ENCODE measurements at places on chromosomes 13 and 19.

DNA sequence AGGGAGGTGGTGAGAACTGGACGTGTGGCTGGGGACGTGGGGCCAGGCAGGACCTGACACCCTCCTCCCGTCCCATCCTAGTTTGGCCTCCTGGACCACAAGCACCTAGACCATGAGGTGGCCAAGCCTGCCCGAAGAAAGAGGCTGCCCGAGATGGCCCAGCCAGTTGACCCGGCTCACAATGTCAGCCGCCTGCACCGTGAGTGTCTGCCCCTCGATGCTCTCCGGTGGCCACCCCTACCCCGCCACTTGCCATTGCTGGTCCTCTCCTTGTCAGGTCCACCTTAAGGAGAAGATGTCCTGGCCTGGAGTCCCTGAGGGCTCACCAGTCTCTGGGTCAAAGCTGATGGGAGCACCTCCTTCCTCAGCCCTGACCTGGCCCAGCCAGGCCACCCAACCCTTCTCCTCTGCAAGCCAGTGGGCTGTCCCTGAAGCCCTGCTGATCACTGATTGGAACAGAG, 2.2 kb downstream of the ANGPTL4 start:
- no peak for DNase-seq

GRCh38 chr13:25722893-25723292, 328.9 kb downstream of the SHISA2 start:
- no peak for DNase-seq

DNA sequence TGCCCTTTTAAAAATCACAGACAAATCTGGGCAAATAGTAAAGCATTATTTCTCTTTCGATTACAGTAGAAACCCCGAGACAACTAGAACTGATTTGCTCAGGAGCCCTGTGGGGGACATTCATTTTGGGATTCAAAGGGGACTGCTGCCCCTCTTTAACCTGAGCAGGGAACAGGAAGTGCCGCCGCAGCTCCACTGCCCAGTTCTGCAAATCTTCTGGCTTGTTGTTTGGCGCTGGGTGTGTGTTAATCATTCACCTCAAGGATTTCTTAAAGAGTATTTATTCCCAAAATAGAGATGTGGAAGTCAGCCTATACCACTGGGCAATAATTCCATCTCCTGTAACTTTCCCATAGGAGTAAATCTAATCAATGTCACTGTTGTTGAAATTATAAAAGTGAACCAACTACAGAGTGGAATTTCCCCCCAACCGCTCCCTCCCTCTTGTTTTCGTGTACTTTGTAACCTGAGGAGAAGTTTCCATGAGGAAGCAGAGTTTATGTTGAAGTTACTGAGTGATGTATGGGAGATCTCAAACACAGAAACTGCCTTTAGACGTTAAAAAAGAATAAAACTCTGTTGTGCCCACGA, 515.8 kb downstream of the KLF12 start:
- no peak for DNase-seq

- DNase-seq, result no peak
These were observed 11.5 kb downstream of the PLEKHA4 start for GRCh38 chr19:48856921-48857320.

- DNase-seq, result no peak
These were observed 36.5 kb downstream of the TDRD3 start for GRCh38 chr13:60433505-60433904.

DNA sequence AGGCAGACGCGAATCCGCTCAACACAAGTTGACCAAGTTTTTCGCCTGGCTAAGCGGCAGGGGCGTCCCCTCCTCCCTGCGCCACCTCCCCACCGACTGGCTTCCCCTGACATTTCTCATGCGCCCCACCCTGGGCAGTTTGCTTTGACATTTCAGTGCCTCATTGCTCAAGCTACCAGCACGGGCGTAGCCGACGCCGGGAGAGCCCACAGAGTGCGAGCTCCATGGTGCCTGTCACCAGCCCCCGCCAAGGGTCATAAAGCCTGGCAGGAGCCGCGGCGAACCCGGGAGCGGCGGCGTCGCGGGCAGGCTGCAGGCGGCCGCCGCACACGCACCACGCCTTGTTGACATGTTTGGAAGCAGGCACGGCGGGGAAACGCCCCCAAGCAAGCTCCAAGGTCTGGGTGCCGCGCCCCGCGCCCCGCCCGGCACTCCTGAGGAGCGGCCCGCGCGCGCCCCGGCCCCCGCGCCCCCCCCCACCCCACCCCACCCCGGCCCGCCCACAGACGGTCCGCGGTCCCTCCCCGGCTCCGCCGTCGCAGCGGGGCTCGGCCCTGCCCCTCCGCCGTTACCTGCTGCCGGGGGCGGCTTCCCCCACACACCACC, 601 bp downstream of the FBXL3 start:
- peak; percentile 91 for DNase-seq

DNA sequence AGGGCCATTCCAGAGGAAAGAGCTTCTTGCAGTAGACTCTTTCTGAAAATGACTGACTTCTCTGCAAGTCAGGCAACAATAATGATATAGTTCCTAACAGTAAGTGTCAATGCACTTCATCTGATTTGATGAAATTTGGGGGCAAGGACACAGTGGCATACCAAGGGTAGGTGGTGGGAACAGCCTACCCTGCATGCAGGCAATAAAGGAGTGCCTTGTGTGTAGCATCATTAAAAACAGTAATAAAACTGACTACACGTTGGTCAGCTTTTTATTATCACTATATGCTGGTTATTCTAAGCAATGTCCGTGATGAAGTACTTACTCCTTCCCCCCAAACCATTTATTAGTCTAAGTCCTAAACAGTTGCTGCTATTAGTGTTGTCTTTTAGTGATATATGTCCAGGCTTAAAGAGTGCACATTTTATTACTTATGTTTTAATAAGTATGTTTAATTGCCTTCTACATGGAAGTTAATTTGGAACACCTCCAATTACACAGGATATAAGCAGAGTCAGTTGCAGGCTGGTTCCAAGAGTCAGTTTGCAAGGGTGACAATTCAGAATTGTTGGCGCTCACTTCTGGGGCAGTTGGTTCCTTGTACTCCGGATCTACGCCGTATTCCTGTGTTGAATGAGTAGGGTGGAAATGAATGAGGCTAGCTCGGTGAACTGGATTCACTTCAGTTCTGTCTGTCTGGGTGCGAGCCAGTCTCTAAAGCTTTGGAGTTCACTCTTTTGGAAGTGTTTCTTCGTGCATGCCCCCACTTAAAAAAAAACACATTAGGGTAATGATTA, 84.0 kb downstream of the RGCC start:
- DNase-seq, result no peak
